ENCODE measurements at places on chromosomes 3 and 15. TPM values are rescaled to one million over a fixed set of nuclear protein-coding genes. Genes with fewer than 3 reads are reported as not detected.

DNA sequence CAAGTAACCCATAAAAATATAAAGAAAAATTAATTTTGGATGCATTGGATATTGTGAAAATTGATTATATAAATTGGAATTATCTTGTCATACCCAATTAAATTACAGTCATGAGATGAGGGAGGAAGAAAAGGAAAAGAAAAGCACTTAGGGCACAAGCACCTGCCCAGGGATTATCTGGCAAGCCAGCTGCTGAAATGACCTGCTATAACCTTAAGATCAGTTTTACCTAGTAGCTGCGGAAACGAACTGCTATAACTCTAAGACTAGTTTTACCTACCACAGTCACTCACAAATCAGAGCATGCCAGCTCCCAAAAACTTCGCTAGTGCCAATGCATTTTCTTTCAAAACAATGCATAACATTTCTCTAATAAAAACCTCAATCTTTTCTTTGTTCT is 26.2 kb downstream of the LRRFIP2 start:
- no peak for DNase-seq

DNA sequence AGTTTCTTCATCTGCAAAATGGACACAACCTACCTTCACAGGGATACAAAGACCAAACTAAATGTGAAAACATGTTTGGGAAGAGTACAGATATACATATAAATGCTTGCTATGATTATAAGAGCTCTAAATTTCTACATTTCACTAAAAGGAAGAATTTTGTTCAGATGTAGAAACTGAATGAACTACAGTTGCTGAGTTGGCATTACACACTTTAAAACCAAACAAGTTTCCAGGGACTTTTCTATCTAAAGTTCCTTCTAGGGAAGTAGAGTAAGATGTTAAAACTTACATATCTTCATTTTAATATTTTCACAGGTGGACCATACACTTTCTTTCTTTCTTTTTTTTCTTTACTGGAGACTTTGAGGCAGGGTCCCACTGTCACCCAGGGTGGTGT is 4.6 kb downstream of the AAGAB start:
- no peak for DNase-seq

- DNase-seq = no peak
These were observed 295.7 kb upstream of the SOX14 start for GRCh38 chr3:137468446-137468845.

GRCh38 chr15:95972041-95972553 is 358.4 kb upstream of the NR2F2 start:
- no peak for DNase-seq

GRCh38 chr15:90376789-90377188 is 11.3 kb upstream of the IQGAP1 start:
- no peak for DNase-seq

- DNase-seq = no peak
These were observed 53.6 kb upstream of the LRRFIP2 start for GRCh38 chr3:37227870-37228549.

DNA sequence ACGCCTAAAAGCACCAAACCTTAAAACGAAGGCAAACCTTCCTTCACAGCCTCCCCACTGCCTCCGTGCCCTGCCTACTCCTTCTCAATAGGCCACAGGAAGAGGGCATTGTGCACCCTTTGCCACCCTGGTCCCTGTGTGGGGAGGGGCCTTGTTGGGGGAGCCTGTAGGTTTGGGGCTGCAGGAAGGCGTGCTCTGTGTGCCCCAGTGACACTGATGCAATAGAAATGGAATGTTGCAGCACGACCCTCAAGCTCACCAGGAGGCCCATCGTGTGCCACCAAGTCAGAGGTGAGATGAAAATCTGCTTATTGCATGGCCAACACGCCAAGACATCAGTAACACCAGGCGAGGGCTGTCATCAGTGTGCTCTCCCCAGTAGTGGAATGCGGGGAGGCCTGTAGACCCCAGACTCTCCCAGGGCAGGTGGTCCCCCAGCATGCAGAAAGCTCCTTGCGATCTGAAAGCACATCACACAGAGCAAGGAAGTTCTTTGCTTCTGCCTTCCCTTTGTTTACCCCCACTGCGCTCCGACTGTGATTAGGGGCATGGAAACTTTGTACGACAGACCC is 86.2 kb downstream of the ASB7 start:
- no peak for DNase-seq

TP53BP1 gene
- polyA plus RNA-seq = 70.2 TPM

MEX3B gene
- 11.7 TPM for polyA plus RNA-seq

CTXND1 gene
- 9.1 TPM for polyA plus RNA-seq

All from left renal cortex interstitium (tissue), 4 donors.